CD4-positive, alpha-beta T cell treated with Interferon alpha-2 for 1 hour (primary cell): ENCODE measurements at places on chromosomes 3 and 15.

DNA sequence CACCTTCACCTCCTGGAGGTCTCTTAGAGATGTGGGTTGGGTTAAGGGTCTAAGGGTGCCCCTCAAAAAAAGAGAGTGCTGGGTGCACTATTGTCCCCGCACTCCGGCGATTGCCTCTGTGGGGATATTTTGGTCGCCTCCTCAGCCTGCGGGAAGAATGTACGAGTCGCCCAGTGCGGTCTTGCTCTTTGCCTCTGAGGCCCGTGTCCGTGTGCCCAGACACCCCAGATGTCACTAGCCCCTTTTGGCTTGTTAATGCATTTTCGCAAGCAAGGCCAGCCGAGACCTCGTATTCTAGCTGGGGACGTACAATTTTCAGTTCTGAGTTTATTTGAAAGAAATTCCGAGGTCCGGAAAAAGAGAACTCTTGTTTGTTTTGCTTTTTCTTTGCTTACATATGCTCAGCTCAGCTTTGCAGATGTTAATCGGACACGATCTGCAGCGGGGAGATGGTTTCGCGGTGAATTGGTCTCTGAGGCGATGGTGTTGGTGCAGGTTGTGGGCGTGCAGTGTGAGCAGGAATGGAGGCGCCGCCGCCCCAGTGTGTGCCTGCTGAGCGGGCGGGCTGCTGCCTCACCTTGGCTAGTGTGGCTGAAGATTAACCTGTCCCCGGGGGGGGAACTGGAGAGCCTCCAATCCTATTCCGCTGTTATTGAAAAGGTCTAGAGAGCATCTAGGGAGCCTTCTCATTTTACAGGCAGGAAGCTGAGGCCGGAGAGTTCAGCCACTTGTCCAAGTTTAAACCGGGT lies 1.4 kb downstream of the ST6GAL1 start:
- DNase-seq: peak; percentile 52

GRCh38 chr3:190658106-190658505 lies 144.2 kb downstream of the IL1RAP start:
- no peak for DNase-seq

- DNase-seq: no peak
Measured at GRCh38 chr15:82305621-82306048, 43.0 kb downstream of the SAXO2 start.

GRCh38 chr15:51828621-51829375 lies 655 bp upstream of the TMOD3 start:
- no peak for DNase-seq

DNA sequence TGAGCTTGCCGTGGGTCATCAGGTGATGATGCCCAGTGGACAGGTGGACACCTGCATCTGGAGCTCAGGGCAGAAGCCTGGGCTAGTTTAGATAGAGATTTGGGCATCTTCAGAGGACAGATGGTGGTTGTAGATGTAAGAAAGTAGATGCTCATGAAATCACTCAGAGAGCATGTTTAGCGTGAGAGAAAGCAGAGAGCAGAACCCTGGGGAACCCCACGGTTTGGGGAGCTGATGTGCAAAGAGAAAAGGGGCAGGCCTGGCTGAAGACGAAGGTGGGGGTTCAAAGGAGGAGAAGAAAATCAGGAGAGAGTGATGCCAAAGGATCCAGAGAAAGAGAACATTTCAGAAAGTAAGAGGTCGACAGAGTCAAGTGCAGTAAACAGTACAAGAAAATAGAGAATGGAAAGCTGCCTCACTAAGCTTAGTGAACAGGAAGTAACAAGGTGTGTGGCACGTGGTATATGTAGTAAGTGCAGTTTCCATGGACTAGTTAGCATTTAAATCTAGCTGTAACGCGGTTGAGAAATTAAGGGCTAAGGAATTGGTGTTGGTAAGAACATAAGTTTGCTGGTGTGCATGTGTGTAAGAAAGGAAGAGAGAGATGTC lies 13.5 kb downstream of the TIGIT start:
- peak; percentile 68 for DNase-seq

GRCh38 chr3:7959094-7959493 lies 542.5 kb upstream of the LMCD1 start:
- no peak for DNase-seq

DNA sequence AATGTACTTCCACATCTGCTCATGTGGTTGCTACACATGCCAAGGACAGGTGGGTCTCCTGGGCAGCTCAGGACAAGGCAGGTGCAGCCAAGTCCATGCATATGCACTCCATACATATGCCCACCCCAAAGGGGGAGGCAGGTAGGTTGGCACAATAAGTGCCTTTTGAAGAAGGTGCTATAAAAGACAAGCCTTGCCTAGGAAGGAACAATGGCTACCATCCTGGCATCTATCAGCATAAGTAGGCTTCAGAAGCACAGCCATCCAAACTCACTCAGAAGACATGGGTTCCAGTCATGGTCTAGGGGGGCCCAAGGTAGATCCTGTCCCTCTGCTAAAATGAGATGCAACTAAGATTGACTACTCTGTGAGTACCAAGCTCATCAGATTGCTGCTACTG lies 34.6 kb downstream of the NBEAL2 start:
- DNase-seq: no peak

DNA sequence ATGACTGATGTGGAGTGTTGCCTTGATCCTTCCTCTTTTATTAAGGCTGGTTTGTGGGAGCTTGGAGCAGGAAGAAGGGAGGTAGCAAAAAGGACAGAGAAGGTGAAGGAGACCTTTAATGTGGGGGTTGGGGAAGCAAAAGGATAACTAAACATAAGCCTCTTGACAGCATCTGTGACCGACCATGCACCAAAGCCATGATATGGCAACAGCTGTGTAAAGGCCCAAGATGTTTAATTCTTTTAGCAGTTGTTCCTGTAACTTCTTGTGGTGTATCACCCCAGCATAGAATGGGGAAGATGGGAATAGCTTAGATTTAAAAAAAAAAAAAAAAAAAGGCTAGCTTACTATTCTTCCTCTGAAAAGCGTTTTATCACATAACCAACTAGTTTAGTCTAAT lies 194.7 kb downstream of the KLHL25 start:
- DNase-seq: no peak

DNA sequence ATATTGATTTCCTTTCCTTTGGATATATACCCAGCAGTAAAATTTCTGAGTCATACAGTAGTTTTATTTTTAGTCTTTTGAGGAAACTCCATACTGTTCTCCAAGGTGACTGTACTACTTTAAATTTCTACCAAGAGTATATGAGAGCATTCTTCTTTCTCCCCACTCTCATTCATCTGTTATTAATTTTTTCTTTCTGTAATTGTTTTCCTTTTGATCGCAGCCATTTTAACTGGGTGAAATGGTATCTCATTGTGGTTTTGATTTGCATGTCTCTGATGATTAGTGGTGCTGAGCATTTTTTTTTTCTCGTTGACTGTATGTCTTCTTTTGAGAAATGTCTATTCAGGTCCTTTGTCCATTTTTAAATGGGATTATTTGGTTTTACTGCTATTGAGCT lies 18.3 kb upstream of the VGLL3 start:
- no peak for DNase-seq

DNA sequence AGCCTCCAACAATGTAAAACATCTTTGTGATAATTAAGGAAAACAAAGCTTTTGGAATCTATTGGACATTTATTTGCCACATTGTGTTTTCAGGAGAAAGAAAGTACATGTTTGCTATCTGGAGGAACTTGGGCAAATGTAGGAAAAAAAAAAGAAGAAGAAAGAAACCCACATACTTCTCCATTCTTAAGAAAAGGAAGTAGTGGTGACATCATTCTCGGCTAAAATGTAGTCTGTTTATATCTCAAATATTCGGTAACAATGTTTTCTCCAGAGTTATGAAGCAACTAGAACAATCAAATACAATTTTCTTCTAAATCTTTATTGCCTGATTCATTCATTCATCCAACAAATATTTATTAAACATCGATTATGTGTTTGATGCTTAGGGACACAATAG lies 2.3 kb upstream of the TGFBR2 start:
- no peak for DNase-seq

- peak; percentile 58 for DNase-seq
Measured at GRCh38 chr3:27681249-27681748, 40.8 kb downstream of the EOMES start.

GRCh38 chr3:98058244-98058960 lies 23.3 kb upstream of the GABRR3 start:
- DNase-seq: no peak

GRCh38 chr15:74383695-74384565 lies 16.5 kb upstream of the CYP11A1 start:
- peak; percentile 81 for DNase-seq

DNA sequence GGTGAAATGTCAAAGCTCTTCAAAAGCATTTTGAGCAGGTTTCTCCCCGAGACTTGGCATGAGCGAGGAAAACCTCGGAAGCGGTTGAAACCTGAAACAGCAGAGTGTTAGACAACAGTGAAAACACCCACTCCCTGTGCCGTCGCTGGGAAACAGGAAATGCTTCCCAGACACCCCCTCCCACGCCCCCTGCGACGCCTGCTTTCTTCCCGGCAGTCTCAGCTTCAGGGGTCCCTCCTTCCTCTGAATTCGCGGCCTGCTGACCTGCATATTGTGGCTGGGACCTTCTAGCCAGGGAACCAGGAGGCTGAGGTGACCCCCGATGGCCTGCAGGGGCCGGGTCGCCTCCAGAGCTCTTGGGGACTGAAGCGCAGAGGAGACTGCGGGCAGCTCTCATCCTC lies 250.6 kb upstream of the LYSMD4 start:
- no peak for DNase-seq

DNA sequence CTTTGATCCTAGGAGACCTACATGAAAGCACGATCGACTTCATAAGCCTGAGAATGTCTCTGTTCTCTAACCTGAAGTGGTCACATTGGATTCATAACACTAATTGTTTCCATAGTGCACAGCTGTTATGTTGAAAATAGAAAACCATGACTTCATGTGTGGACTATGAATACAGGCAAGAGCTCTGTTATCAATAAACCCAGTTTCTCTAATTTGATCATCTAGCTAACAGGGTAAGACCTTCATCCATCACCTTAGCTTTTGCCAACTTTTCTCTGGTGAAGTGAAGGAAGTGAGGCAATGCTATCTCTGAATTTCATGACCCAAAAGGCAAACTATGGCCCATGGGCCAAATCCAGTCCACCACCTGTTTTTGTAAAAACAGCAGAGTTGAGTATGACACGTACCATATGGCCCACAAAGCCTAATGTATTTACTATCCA lies 27.2 kb downstream of the ABI3BP start:
- no peak for DNase-seq

- no peak for DNase-seq
Measured at GRCh38 chr3:180278583-180279188, 241.9 kb upstream of the PEX5L start.

DNA sequence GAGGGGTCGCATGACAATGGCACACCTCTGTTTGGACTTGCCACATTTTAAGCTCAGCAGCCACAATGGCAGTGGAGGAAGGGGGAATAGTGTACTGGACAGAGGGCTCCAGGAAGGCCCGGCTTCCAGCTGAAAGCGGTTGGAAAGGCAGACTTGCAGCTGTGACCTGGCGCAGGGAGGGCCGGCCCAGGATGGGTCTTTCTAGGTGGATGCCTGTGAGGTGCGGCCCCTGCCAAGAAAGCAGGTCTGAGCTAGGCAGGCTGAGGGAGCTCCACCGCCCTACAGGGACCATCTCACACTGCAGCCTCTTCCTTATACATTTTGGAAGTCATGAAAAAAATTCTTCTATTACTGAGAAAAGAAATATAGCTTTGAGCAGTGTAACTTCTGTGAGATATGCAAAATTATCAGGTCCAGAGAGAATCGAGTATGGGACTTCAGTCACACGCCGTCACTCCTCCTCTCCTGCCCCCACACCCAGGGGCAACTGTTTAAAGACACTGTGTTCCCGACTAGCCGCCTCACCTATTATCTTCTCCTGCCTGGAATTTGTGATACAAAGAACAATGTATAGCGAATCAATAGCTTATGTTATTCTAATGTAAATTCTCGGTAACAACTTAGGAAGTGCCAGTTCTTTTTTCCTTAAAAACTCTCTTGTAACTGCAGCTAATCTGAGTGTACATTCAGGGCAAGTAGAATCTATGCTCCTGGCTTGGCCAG lies 331.0 kb downstream of the OCA2 start:
- DNase-seq: no peak

- no peak for DNase-seq
Measured at GRCh38 chr15:61892140-61892539, 168.1 kb downstream of the VPS13C start.

GRCh38 chr3:197854596-197855343 lies 63.7 kb downstream of the LRCH3 start:
- no peak for DNase-seq

- DNase-seq: no peak
Measured at GRCh38 chr3:58769065-58769464, 102.5 kb upstream of the FAM3D start.

DNA sequence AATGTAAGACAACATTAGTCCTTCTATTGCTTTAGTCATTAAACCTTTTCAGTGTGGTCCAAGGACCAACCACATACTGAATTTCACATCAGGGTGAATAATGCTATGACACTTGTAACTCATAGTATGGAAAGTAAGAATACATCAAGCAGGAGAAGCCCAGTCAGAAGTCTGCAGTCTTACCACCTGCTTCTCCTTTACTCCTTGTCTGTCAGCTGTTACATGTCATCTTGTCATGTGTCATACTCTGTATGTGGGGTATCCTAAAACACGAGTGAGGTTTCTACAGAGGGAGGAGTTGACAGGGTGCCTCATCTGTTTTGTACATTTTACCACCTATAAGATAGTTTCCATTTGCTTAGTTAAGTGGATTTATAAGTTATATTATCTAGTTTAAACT lies 32.8 kb upstream of the EID1 start:
- no peak for DNase-seq

- no peak for DNase-seq
Measured at GRCh38 chr15:35956056-35956455, 410.1 kb upstream of the DPH6 start.

GRCh38 chr3:151903501-151903991 lies 30.1 kb downstream of the SUCNR1 start:
- DNase-seq: no peak

GRCh38 chr3:133487920-133488540 lies 85.5 kb upstream of the CDV3 start:
- DNase-seq: peak; percentile 75

DNA sequence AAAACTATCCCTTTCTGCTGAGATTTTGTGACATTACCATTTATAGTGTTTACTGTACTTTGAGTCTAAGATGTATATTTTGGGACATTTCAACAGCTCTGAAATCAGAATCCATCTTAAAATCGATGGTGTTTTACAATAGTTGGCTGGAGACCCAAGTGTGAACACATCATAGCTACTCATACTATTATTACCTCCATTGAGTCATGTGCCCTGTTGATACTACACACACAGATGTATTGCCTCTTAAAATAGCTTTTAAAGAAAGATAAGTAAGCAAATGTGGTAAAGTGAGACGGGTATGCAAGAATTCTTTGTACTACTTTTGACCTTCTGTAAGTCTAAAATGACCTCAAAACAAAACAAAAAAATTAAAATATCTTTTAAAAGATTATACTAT lies 6.7 kb downstream of the LMOD3 start:
- DNase-seq: no peak

- DNase-seq: no peak
Measured at GRCh38 chr3:177530908-177531307, 333.6 kb upstream of the TBL1XR1 start.

DNA sequence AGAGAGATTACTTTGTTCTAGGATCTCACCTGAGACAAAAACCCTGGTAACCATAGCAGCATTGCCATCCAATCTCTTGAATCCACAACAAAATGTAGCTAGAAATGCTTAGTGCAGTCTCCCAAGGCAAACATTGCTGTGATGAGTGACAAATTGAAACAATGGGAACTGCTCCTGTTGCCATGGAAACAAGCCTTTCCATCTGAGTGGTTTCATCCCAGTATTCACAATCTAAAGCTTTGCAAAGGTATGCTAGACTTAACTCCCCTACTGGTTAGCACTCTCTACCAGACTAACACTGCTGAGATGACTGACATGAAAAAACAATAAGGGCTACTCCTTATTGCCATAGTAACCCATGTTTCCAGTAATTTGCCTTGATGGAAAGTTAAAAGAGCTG lies 172.6 kb upstream of the CNTN3 start:
- DNase-seq: no peak
